ENCODE measurements at places on chromosomes 5 and 9.

- DNase-seq = no peak
Observed at GRCh38 chr9:95115104-95115503, 202.4 kb downstream of the FANCC start.

DNA sequence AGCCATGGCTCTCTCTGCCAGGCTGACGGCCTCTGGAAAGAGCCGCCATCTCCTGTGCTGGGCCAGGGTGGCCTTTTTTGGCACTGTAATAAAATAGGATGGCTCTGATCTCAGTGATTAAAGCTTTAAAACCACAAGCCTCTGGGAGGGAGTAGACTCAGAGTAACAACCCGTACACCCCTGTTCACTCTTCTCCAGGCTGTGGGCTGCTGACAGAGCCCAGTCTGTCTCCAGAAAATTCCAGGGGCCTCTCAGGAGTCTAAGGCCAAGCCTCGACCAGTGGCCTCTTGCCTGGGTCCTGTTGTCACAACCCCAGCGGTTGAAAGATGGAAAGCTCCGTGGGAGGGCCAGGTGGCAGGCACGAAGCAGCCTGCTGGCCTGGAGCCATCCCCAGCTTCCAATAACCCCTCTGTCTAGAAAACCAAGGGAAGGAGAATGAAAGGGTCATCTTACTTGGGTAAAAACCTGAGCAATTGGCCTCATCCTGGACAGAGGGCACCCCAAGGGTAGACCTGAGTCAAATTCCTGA is 286.7 kb upstream of the ZNF462 start:
- no peak for DNase-seq

DNA sequence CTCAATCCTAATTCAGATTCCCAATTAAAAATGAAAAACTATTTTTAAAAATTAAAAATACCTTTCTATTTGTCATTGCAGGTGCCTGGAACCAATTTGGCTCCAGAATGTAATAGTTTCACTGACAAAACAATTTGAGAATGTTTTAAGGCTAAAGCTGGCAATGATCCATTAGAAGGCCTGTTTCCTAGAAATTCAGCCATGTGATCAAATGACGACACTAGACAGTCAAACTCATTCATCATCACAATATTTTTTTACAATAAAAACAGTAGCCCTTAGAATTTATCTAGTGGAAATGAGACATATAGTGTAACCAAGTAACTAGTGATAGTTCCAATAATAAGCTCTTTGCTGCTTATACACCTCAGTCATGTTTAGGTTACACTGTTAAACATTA is 75.4 kb upstream of the MAP3K1 start:
- DNase-seq = no peak

- DNase-seq = no peak
Observed at GRCh38 chr5:145867806-145868205, 5.0 kb downstream of the GRXCR2 start.
